ENCODE measurements at places on chromosomes 5 and 9. TPM values are rescaled to one million over a fixed set of nuclear protein-coding genes. Genes with fewer than 3 reads are reported as not detected.

SHISAL2B gene
- not detected for total RNA-seq

RNF183 gene
- 0.29 TPM for total RNA-seq

SCGB3A1 gene
- total RNA-seq, result not detected

KLHL3 gene
- total RNA-seq, result 3.1 TPM

PCDHA12 gene
- total RNA-seq, result not detected

PFN3 gene
- total RNA-seq, result not detected

BRD9 gene
- 60.4 TPM for total RNA-seq

IL33 gene
- total RNA-seq, result not detected

SH3RF2 gene
- total RNA-seq, result not detected

TOMM5 gene
- total RNA-seq, result 76.4 TPM

GRCh38 chr9:85212209-85212608 is 529.5 kb downstream of the AGTPBP1 start:
- DNase-seq, result no peak

- DNase-seq, result no peak
Observed at GRCh38 chr5:79923431-79923830, 67.6 kb downstream of the MTX3 start.

GRCh38 chr5:1517838-1518237 is 5.9 kb downstream of the LPCAT1 start:
- DNase-seq, result no peak

DNA sequence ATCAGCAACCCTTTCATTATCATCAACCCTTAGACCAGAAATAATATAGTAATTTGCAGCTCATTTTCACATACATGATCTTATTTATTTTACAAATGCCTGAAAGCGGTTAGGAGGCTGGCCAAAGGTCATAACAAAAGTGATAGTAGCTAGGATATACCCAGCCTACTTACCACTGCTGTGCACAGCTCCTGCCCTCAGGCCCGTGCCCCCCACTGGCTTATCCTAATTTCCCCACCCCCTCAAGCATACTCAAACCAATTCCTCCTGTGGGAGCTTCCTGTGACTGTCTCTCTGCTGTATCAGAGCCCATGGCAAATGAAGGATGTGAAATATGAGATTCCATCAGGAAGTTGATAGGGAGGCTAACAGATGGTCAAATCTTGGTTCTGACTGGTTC is 14.8 kb downstream of the FAM219A start:
- DNase-seq, result no peak

- no peak for DNase-seq
Observed at GRCh38 chr5:114054594-114054993, 307.3 kb upstream of the KCNN2 start.

- DNase-seq, result no peak
Observed at GRCh38 chr9:121721058-121721350, 69.6 kb downstream of the DAB2IP start.

- no peak for DNase-seq
Observed at GRCh38 chr9:32671333-32671732, 35.9 kb upstream of the TAF1L start.

- DNase-seq, result no peak
Observed at GRCh38 chr9:37172557-37172956, 52.2 kb downstream of the ZCCHC7 start.

- no peak for DNase-seq
Observed at GRCh38 chr5:159774476-159775031, 141.7 kb upstream of the ADRA1B start.

- DNase-seq, result peak; percentile 31
Observed at GRCh38 chr9:135050072-135050990, 37.1 kb upstream of the OLFM1 start.

- no peak for DNase-seq
Observed at GRCh38 chr9:111627260-111627963, 3.7 kb upstream of the DNAJC25 start.

- DNase-seq, result no peak
Observed at GRCh38 chr5:76082772-76083554, at the start of gene SV2C. TSS of gene SV2C (plus strand) at chr5:76083383. CDS start at chr5:76131751, 48,368 bp downstream.

Data from activated naive CD4-positive, alpha-beta T cell treated with anti-CD3 and anti-CD28 coated beads, Interleukin-2, amount 50 U/mL, for 72 hours (primary cell).